ENCODE measurements at places on chromosomes 1 and 21. TPM values are rescaled to one million over a fixed set of nuclear protein-coding genes. Genes with fewer than 3 reads are reported as not detected.
A peak's percentile ranks its signal among the peaks of the same experiment; 100 is the strongest.

Gene FAM3B
- 2.9 TPM for total RNA-seq

Gene ANKRD34A
- 2.6 TPM for total RNA-seq

Gene TNFAIP8L2
- 15.8 TPM for total RNA-seq

DNA sequence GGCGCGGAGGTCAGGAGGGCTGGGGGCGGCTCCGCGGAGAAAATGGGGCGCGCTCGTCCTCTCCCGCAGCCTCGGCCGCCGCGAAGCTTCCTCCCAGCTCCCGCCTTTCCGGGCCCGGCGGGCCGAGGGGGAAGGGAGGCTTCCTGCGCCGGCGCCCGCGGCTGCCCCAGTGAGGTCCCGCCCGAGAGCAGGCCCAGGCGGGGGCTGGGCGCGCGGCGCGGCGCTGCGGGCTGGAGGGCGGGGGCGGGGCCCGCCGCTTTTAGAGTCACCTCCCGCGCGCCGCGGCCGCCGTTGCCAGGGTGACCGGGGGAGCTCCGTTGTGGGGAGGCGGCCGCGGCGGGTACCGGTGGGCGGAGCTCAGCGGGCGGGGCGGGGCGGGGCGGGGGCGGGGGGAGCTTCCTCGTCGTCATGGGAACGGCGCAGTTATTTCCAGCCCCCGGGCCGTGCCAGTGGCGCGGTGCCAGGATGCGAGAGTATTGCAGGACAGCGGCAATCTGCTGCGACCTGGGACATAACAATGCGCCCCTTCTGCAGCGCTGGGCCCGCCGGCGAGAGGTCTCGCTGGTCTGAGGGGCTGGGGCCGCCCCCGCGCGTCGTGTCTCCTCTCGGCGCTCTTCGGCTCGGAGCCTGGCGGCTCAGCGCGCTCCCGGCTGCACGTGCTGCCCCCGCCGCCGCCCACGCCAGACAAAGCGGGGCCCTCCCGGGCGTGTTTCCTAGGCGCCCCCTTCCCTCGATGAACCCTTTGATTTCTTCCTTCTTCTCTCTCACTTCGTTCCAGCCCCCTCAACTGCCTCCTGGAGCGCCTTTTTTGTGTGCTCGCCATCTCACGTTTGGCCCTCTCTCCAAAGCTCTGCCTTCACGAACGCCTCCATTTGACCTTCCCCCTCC, 16.9 kb downstream of the IER5 start:
- peak overlapping the region; percentile 97 for H3K27ac ChIP-seq
- H3K4me1 ChIP-seq = peaks cover 59% of the 10 kb centered on the region
- DNase-seq = peak; percentile 97
- peak overlapping the region; percentile 83 for H3K4me3 ChIP-seq

Gene WDR64
- not detected for total RNA-seq
